B cell (primary cell): ENCODE measurements at places on chromosomes 6 and 20.

GRCh38 chr6:17392978-17393891 is at the start of gene CAP2:
TSS of gene CAP2 (plus strand) at chr6:17393595. CDS start at chr6:17421556, 27,961 bp downstream.
- no peak for DNase-seq

GRCh38 chr6:160088069-160088783 is 33.4 kb upstream of the SLC22A1 start:
- DNase-seq, result no peak

DNA sequence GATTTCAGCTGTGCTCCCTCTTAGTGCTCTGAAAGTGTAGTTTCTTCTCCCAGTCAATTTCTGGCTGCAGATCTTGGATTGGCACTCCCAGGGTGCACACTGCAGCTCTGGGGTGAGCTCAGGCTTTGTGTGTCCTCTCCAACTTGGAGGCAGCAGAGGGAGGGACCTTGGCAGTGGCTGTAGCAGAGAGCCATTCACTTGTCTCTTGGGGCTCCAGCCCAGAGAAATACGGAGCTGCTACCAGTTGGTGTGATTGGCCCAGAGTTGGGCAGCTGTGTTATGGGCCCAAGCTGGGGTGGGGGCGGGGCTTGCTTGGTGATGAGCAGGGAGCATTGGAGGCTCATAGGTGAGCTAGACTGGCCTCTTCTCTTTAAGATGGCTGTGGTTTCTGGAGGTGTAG is 65.9 kb downstream of the KLHL32 start:
- no peak for DNase-seq

DNA sequence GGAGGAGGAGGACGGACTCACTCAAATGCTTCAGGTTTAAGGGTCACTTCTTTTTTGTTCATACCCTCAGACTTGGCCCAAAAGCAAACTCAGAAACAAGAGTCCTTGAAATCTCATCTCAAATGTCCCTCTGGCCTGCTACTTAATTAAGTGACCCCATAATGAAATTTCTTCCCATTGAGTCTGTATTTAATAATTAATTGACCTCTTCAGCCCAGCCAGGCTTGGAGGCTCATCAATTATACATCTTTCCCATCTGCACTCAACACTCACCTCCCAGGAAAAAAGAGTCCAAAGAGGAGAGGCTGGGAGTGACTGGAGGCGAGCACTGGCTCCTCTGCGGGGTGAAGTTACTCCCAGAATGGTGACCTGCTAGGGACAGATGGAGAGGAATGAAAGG is 90.5 kb upstream of the EYA2 start:
- no peak for DNase-seq

GRCh38 chr6:100915876-100916275 is 34.7 kb upstream of the ASCC3 start:
- no peak for DNase-seq

DNA sequence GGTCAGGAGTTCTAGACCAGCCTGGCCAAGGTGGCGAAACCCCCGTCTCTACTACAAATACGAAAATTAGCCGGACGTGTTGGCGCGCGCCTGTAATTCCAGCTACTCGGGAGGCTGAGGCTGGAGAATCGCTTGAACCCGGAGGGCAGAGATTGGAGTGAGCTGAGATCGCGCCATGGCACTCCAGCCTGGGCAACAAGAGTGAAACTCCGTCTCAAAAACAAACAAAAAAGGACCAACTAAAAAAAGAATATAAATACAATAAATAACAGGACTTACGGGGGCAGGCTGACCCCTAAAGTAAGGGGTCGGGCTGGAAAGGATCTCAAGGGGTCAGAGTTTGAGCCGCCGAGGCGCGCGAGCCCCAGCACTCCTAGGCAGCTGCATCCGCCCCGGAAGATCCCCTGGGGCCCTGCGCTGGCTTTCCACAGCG is 509 bp upstream of the TPD52L2 start:
- DNase-seq, result no peak

DNA sequence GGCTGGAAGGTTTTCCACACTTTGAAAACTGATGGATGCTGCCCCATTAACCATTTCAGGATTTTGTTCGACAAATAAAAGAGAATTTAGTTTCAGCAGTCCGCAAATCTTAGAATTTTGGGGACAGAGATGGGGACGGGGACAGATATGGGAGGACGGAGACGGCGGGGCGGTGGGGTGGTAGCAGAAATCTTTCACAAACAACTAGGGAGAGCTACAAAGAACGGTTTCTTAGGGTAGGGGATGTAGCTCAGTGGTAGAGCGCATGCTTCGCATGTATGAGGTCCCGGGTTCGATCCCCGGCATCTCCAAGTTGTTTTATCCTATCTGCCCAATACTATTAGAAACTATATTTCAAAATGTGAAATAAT is 15.1 kb downstream of the HMGN4 start:
- DNase-seq, result peak; percentile 88

GRCh38 chr20:34514897-34515483 is 1.2 kb upstream of the DYNLRB1 start:
- no peak for DNase-seq

GRCh38 chr20:19631410-19631809 is 126.6 kb upstream of the RIN2 start:
- DNase-seq, result no peak

DNA sequence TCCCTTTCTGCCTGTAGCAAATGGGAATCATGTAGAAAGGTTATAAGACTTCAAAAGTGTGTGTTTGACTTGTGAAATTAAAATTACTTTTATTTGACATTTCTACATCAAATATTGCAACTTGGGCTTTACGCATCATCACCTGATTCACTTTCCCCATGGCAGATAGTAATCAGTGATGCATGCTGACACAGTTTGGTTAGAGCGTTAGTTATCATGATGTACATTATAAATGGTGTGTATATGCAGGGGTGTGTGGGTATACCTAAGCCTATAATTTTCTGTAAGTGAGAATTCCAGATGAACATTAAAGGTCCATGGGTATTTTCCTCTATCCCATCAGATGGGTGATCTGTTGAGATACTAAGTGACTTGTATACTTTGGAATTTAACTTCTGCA is 141.5 kb downstream of the KLHL32 start:
- DNase-seq, result no peak

DNA sequence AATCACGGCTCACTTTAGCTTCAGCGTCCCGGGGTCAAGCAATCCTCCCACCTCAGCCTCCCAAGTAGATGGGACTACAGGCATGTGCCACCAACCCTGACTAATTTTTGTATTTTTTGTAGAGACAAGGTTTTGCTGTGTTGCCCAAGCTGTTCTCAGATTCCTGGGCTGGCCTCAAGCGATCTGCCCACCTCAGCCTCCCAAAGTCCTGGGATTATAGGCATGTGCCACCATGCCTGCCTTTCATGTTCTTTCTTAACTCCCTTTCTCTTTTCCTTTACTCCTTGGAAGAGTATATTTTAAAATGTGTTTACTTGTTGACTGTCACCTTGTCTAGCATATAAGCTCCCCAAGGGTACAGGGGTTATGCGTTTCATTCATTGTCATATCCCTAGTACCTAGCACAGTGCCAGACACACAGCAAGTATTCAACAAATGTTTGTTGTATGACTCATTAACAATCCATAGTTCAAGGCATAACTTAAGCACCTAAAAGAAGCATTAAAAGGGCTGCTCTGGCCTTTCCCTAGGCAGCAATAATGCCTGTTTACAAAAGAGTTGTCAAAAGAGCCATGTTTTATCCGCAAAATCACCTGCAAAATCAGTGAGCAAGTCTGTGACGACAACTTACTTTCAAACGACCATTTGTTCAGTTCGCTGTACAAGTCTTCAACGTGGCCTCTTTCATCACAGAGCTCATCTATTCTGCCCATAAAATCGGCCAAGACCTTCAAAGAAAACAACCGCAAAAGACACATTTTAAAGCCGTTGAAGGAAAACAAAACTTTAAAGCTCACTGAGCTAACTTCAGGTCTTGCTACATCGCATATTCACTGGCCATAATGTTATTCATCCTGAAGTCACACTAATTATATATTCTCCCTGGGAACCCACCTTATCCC is 4.6 kb downstream of the CYP24A1 start:
- DNase-seq, result no peak

DNA sequence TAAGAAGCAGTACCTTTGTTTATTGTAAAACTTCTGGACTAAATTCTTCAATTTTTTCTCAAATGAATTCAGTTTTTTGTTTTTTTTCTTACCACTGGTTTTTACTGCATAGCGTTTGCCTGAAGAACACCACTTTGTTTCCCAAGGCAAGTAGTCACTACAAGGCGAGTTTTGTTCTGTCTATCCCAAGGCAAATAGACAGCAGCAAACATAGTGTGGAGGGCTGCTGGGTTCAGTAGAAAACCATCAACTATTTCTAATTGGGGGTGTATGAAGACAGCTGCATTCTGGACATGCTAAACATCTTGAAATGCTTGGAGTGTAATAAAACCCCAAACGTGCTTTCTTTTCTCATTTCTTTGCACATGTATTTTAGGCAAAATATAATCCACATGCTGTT is 197.4 kb downstream of the ESR1 start:
- no peak for DNase-seq

DNA sequence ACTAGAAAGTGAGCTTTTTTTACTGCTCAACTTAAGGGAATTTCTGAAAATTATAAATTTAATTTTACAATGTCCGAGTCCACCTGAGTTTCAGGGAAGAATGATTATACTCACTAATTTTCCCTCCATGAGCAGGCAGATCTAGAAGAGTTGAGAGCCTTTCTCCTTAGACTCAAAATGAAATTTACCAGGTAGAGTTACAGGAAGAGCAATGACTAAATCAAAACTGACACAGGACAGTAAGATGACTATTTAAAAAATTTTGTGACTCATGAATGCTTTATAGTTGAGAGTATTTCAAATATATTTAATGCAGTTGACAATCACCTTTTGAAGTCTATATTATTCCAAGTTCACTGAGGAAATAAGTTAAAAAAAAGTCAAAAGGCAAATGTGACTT is 198.1 kb upstream of the NRSN1 start:
- DNase-seq, result no peak

GRCh38 chr20:11564491-11564890 is 353.2 kb upstream of the BTBD3 start:
- no peak for DNase-seq

GRCh38 chr6:38209371-38210260 is 390.1 kb downstream of the ZFAND3 start:
- DNase-seq, result no peak

DNA sequence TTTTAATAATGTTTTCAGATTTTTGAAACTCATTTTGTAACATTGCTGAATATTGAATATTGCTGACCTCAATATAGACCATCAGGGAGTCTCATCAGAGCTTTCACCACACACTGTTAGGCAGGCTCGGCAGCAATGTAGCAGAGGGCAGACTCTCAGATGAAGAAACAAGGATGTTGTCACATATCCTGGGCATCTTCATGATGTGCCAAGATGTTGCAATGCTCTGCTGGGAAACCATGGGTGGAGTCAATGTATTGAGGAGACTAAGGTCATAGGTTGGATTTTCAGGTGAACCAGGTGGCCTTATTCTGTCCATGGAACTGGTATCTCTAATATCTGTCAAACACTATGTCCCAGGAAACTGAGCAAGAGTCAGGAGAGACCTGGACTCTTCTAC is 27.3 kb downstream of the NR2E1 start:
- no peak for DNase-seq

DNA sequence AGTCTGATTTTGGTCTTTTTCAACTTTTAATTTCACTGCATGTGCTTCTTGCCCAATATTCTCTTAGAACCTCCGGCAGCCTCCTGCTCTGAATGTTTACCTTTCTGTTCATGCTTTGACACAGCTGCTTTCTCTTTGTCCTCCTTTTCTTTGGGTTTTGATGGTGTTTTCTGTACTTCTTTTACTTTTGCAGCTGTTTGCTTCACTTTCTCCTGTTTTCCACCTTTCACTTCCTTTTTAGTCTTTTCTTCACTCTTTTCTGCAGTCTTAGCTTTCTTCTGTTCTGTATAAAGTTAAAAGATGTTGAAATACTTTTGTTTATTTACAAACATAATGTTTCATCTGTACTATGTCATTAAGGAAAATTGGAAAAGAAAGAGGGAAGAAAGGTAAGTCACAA is 133.1 kb downstream of the TRDN start:
- DNase-seq, result no peak

DNA sequence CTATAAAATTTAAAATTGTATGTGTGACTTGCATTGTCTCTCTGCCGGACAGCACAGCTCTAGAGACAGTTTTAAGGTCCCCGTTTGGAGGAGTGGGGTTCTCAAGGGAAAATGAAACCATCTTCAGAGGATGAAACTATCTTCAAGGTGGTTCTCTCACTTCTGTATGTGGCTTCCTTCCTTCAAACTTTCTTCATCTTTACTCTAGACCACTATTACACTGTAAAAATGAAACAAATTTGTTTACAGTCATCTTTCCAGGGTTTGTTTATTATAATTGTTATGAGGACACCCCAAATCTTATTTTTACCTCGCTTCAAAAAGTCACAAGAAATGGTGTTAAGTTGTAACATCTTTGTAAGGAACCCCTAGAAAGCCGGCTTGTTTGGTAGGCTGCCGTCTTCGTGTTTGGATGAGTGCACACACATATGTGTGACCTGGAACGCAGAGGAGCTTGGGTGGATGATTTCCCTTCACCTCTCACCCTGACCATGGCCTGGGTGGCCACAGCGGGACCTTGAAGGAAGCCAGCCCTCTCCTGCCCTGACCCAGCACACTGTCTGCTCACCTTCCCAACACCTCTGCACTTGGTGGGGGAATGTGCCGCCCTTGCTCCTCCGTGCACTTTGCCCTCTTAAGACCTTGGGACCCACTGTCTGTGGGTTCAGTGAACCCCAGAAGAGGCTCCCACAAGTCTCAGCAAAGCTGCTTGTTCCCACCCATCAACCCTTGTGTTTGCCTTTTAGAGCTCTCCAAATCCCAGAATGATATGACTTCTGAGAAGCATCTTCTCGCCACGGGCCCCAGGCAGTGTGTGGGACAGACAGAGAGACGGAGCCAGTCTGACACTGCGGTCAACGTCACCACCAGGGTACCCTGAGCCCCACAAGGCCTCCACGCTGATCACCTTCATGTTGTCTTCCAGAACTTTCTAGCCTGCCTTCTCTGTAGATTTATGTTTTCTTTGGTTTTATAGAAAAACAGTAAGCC is 67.8 kb downstream of the SYTL3 start:
- peak; percentile 69 for DNase-seq

DNA sequence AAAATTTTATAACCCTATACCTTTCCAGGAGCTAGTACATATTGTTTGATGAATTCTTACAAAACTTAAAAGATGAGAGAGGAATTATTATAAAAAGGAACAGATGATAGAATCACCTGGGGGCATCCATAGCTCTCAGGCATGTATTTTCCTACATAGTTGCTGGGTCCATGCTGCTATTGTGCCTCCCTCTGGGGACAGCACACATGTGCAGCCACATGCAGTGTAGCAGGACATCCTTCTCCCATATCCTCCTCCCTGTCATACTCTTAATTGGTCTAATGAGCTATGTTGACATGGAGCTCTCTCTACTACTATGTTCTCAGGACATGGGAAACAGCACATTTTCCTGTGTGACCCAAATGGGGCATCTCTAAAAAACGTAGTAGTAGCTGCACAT is 898.2 kb upstream of the MAP3K7 start:
- DNase-seq, result no peak

DNA sequence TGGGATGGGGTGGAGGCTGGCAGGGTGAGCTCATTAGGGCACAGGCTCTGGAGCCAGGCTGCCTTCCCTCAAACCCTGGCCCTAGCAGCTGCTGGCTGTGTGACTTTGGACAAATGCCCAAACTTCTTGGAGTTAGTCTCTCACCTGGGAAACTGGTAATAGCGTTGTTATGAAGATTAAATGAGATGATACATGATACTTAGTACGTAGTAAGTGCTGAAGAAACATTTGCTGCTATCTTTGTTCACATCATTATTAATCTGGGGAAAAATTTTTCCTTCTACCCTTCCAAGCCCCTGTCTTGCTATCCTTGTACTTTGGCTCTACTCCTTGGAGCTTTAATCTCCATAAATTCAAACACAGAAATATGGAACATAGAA is 22.3 kb upstream of the PPARD start:
- no peak for DNase-seq

- DNase-seq, result no peak
These were observed 20.0 kb downstream of the PDYN start for GRCh38 chr20:1973601-1974440.
